Prostate gland (tissue), 2 donors: ENCODE measurements at places on chromosomes 6 and 20. TPM values are rescaled to one million over a fixed set of nuclear protein-coding genes. Genes with fewer than 3 reads are reported as not detected.

The SAMD3 gene
- total RNA-seq = 3.6 TPM

The MTHFD1L gene
- total RNA-seq = 3.1 TPM

The PRDM13 gene
- not detected for total RNA-seq

The HSP90AB1 gene
- 805 TPM for total RNA-seq

The MAP3K7 gene
- total RNA-seq = 31.0 TPM

The TMEM14A gene
- 56.4 TPM for total RNA-seq

The KIAA1755 gene
- total RNA-seq = 10.8 TPM

The CRYBG1 gene
- total RNA-seq = 39.9 TPM

The ULBP1 gene
- total RNA-seq = 2.8 TPM

The C6orf15 gene
- total RNA-seq = 0.51 TPM

The TMEM74B gene
- 0.59 TPM for total RNA-seq

The CLIC5 gene
- total RNA-seq = 3.2 TPM

DNA sequence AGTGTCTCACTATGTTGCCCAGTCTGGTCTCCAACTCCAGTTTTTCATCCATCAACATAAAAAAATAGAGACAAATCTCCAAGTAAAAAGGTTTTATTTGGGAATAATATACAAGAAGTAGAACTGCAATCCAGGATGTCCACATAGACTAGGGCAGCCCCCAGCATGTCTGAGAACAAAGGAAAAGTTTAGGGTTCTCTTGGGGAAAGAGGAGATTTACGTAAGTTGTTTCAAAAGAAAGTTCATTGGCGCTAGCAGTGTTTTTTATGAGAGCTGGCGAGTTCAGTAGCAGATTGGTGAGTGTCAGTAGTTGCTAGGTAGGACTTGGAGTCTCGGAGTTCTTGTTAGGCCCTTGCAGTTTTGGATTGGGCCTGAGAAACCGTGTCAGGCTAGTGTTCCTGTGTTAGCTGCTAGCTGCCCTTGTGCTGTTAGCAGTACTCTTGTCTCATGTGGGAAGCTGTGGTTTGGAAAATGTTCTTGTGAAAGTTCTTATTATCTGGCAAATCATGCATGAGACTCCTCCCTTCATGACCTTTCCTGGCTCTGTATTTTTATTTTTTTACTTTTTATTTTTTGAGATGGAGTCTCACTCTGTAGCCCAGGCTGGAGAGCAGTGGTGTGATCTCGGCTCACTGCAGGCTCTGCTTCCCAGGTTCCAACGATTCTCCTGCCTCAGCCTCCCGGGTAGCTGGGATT, 24.7 kb downstream of the TTLL9 start:
- DNase-seq = peak; percentile 63

DNA sequence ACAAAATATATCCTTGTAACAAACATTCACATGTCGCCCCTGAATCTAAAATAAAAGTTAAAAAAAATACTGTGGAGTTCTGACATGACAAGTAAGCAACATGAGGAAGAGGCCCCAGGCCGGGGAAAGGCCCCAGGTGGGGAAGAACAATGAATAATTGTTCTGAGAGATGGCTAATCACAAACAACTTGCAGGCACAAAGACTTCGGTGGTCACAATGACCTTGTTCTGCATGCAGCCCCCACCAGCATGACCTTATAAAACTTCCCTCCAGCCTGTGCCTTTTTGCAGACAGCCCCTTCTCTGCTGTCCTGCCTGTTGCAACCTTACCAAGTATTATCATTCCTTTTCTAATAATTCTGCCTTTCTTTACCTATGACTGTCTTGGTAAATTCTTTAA, 95.7 kb upstream of the MYLIP start:
- DNase-seq = no peak

- no peak for DNase-seq
Measured at GRCh38 chr6:156729248-156729647, 47.9 kb upstream of the ARID1B start.

DNA sequence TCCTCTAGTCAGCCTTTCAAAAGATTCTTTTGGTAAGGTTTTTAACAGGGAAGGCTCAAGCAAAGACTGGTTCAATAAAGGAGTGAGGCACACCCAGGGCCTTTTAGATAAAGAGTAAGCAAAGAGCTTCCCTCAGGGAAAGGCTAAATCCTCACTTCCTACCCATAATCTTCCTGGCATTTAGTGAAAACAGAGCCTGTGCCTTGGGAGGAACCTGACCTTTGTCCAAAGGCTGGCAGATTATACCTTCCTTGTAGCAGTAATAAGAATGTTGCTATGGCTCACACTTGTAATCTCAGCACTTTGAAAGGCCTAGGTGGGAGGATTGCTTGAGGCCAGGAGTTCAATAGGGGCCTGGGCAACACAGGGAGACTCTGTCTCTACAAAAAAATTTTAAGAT, 280.1 kb upstream of the PLCB4 start:
- DNase-seq = no peak

- no peak for DNase-seq
Measured at GRCh38 chr20:39021748-39022147, 59.6 kb downstream of the DHX35 start.

DNA sequence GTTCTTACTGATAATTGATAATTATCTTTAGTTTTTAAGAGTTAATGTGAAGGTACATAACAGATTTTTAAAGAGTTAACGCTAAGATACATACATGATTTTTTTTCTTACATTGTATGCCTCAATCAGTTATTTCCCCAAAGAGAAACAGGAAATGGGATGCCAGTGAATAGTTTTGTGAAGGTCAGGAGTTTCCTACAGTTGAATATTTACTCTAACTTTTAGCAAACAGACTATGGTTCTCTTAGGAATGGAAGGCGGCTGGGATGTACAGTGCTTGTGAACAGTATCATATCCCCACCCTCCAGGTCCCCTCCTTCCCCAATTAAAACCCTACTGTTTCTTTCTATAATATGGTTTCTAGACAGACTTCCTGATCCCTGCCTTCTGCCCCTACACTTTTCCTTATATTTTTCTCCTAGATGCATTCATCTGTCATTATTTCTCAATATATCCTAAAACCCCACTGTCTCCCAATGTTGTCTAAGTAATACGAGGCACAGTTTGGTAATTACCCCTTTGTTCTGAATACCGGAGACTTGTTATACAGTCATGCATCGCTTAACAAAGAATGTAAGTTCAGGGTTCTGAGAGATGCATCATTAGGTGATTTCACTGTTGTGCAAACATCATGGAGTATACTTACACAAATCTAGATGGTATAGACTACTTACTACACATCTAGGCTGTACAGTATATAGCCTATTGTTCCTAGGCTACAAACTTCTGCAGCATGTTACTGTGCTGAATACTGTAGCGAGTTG, 29.2 kb downstream of the SLC35A1 start:
- no peak for DNase-seq

GRCh38 chr6:7062451-7063162, 45.2 kb upstream of the RREB1 start:
- DNase-seq = peak; percentile 42

GRCh38 chr6:27019651-27020552, 227.6 kb upstream of the PRSS16 start:
- DNase-seq = peak; percentile 87

DNA sequence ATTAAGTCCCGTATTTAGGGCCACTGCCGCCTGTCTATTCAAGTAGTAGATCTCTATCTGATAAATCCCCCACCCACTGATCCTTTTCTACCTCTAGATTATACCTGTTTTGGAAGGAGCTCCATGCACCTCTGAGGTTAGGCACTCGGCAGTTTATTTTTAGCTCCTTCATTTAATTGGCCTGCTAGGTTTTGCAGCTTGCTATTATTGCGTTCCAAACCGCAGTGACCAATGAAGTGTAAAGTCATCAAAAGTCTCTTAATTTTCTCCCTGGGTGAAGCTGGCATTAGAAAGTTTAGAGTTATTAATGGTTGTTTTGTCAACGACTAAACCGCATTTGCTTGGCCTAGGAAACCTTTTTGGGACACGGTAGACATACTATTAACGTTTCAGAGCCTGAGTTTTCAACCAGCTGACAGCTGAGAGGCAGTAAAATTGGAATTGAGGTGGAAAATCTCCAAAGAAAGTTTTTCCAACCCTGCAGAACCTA, 60.0 kb downstream of the RFPL4B start:
- no peak for DNase-seq

DNA sequence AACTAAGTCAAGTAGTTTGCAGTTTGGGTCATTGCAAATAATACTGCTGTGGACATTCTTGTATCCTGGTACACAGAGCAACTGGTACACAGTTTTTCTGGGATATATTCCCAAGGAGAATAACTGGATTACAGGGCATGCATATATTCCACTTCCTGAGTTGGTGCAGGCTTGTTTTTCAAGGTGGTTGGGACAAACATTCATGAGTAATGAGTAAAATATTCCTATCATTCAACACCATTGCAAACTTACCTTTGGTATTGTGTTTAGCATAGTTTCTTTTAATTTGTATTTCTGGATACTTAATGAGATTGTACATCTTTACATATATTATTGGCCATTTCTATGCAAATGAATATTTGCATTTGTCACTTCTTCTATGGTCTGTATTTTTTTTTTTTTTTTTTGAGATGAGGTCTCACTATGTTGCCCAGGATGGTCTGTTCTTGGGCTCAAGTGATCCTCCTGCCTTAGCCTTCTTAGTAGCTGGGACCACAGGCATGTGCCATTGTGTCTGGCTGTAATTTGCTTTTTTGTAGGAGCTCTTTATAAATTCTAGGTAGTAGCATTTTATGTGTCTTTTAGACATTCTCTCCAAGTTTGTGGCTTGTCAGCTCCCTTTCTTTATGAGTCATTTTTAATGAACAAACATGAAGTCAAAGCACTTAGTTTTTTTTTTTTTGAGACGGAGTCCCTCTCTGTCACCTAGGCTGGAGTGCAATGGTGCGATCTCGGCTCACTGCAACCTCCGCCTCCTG, 158.7 kb downstream of the SOX4 start:
- no peak for DNase-seq

GRCh38 chr6:81843302-81843701, 90.8 kb upstream of the TENT5A start:
- DNase-seq = no peak

DNA sequence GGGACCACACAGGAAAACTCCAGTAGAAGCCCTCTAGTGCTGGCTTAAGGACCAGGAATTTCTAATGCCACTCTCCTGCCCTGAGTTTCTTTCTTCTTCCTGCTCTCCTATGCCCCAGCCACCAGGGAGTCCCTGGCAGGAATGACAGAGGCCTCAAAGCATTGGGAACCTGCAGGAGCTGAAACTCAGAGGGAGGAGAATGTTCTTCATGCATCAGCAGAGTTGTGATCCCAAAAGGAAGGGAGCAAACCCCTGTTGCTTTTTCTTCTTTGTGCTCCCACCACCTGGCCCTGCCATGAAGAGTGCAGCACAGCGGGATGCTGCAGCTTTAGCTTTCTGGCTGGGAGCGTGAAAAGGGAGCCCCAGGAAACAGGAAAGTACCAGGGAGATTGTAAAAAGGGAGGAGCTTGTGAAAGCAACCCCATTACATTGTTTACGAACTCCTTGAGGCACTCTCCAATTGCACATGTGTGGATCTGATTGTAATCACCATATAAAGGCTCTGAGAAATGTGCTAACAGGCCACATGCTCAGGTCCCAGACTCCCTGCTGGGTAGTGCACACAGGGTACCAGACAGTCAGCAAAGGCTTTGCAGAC, 34.7 kb upstream of the FKBP1A start:
- no peak for DNase-seq

GRCh38 chr20:31849306-31849930, 4.0 kb upstream of the FOXS1 start:
- DNase-seq = peak; percentile 25

DNA sequence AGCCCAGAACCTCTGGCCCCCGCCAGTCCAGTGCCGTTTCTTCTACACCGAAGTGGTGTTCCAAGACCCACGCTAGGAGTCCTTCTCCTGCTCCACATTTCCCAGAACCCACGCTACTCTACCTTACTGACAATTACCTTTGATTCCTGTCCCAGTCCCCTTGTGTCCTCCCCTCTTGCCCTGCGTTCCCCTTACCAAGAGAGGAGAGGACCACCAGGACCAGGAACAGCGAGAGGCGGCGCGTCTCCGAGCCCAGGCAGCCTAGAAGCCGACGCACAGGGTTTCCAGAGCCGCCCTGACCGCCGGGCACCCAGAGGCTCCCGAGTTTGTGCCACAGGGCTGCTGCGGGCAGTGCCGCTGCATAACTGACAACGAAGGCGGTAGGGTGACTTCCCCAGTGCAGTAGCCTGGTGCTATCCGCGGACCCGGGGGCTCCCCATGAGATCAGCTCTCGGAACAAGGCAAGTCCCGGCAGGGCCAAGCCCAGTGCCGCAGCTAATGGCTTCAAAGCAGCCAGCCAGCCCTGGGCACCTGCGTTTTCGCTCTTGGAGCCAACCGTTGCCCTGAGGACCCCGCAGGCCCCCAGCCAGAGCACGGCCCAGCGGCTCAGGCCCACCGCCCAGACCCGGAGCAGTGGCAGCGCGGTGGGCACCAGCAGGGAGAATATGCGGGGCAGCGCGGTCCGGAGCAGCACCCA, 512 bp downstream of the TAP1 start:
- DNase-seq = peak; percentile 53

DNA sequence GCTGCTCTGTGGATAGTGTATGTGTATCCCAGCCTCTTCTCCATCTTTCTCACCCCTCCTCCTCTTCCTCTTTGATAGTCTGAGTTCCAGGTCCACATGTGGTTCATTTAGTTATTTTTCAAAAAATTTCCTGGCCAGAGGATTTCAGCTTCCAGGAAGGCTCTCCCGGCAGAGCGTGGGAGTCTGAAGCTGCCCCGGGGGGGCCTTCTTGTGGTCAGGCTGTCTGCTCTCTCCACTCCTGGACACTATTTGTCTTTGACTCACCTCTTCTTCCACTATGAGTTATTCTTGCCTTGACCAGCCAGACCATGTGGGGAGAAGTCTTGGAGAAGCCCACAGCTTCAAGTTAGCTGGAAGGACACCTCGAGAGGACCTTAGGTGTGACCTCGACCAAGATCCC, 258.8 kb downstream of the CDC5L start:
- no peak for DNase-seq

DNA sequence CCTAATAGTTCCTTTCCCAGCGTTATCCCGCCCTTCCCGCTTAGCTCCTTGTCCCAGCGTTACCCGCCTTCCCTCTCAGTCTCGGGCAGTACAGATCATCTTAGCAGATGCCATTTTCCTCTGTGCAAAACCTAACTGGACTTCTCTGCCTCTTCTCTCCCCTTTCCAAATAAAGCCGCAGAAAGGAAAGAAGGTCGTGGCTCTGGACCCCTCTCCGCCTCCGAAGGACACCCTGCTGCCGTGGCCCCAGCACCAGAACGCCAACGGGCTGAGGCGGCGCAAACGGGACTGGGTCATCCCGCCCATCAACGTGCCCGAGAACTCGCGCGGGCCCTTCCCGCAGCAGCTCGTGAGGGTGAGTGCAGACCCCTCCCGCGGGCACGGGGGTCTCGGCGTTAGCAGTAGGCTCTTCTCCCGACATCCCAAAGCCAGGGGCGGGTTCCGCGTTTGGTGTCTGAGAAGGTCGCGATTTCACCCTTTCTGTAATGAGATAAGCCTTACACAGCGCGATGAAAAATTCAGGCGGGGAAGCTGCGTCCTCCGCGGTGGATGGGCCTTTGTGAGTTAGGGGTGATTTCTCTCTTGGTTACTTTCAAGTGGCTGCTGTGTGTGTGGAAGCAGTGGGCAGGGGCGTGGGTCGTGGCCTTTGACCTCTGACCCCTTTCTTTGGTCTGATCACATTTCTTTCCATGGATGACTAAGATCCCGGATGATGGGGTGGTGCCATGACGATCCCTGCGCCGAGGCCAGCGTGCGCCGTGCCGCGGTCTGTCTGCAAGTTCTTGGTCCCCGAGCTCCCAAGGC, 292.7 kb downstream of the TAF4 start:
- DNase-seq = no peak

- DNase-seq = no peak
Measured at GRCh38 chr20:38135271-38135650, 29.8 kb downstream of the TGM2 start.

- peak; percentile 88 for DNase-seq
Measured at GRCh38 chr6:150876598-150876997, 11.1 kb downstream of the MTHFD1L start.

- no peak for DNase-seq
Measured at GRCh38 chr6:62262283-62262682, 23.7 kb downstream of the KHDRBS2 start.
